IPS DF 19.7 (cell line): ENCODE measurements at places on chromosomes 4 and X.

- DNase-seq = no peak
These were observed 14.4 kb downstream of the WDR13 start for GRCh38 chrX:48611703-48612102.

- DNase-seq = no peak
These were observed 225.1 kb downstream of the CBR4 start for GRCh38 chr4:168784786-168785461.

GRCh38 chr4:153553155-153553818 lies 87.1 kb downstream of the TMEM131L start:
- no peak for DNase-seq

DNA sequence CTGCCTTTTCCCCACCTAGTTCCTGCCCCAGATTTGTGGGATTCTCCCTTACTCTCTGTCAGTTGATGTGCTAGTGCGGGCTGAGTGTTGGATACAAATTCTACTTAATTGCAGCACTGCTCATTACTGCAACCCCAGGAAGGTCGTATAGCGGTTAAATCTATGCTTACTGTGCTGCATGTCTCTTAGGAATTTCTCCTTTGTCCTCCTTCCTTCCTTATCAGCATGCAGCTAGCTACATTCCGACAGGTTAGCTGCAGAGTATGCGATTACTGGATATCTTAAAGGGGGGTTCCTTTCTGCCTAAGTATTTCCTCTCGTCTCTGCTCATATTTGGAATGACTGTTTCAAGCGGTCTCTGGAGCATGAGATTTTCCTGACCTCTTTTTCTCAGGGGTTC lies 662.8 kb downstream of the TLL1 start:
- DNase-seq = peak; percentile 12

GRCh38 chr4:28082686-28083390 lies 1222.2 kb downstream of the STIM2 start:
- DNase-seq = no peak

GRCh38 chrX:41105005-41105404 lies 19.8 kb downstream of the USP9X start:
- no peak for DNase-seq

GRCh38 chr4:9771034-9771433 lies 10.4 kb upstream of the DRD5 start:
- no peak for DNase-seq

DNA sequence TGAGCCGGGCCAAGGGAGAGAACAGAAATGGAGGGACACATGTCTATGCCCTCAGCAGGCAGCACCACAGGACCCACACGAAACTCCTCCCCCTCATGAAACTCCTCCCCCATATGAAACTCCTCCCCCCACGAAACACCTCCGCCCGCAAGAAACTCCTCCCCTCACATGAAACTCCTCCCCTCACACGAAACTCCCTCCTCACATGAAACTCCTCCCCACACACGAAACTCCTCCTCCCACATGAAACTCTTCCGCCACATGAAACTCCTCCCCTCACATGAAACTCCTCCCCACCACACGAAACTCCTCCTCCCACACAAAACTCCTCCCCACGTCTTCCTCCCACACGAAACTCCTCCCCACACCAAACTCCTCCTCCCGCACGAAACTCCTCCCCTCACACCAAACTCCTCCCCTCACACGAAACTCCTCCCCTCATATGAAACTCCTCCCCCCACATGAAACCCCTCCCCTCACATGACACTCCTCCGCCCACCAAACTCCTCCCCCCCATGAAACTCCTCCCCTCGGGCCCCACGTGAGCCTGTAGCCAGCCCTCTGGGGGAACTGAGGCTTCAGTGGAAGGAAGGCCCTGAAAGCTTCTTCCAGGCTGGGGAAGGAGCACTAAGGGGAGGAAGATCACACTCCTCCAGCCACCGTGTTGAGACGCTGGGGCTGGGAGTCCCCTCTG lies 15.2 kb downstream of the ADRA2C start:
- DNase-seq = no peak

DNA sequence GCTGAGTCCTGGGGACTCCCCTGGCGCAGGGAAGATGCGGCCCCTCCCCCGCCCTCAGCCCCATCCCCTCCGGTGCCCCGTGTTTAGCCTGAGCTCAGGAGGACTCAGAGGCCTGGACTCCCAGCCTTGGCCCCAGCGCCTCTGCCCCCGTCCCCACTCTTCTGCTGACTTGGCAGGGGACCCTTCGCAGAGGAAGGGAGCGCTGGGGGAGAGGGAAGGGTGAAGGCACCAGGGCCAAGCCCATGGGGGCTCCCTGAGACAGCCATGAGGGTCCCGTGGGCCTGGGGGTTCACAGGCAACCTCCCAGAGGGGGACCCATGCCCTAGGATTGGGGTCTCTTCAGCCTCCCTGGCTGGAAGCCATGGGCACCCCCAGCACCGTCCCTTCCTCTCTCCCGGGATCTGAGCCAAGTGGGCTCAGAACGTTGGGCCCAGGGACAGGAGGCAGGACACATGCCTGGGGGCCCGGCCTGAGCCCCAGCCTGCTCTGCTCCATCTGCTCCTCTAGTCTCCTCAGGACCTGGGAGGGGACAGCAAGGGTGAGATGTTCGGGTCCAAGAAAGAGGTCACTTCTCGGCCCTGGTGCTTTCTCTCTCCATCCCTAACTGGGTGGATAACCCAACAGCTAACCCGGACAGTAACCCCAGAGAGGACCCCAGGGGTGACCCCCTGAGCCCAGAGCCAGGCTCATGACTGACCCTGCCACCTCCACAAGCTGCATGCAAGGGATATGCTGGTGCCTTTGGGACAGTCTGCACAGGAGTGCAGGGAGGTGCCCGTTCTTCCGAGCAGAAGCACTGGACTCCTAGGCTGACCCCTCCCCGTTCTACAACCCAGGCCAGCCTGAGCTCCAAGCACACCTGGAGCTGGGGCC lies 1.5 kb upstream of the CPLX1 start:
- DNase-seq = no peak

DNA sequence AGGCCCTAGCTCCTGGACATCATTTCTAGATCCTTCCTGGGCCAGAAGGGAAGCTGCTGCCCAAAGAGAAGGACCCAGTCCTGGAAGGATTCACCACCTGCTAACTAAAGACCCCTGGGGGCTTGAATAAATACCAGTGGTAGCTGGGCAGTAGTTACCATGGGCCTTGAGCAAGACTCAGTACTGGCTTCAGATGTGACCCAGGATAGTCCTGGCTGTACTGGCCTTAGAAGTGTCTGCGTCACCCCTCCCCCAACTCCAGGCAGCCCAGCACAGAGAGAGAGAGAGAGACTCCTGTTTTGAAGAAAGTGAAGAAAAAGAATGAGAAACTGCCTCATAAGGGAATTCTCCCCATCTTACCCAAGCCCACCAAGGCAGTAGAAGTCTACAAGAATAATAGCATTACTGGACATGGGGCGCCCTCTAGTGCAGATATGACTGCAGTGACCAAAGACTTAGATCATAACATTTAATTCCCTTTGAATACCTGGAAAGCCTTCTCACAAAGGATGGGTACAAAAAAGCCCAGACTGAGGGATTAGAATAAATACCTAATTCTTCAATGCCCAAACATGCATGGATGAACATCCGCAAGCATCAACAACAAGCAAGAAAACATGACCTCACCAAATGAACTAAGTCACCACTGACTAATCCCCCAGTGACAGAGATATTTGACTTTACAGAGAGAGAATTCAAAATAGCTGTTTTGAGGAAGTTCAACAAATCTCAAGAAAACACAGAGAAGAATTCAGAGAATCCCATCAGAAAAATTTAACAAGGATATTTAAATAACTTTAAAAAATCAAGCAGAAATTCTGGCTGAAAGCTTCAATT lies 171.8 kb downstream of the HNRNPD start:
- DNase-seq = peak; percentile 25

DNA sequence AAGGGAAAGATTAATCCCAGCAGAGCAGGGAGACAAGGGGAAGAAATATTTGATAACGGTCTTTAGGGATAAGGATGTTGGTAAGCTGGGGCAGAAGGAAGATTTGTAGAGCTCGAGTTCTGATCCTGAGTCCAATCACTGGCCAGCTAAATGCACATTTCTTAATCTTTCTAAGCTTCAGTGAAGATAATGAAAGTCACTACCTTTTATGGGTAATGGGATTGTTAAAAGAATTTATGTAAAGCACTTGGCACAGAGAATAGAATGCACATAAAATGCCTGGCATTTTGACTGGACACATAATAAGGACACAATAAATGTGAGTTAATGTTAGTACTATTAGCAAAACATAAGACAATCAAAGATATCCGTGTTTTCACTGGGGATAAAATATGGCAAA lies 43.3 kb downstream of the NCAPG start:
- no peak for DNase-seq

- DNase-seq = no peak
These were observed 14.6 kb upstream of the RBM3 start for GRCh38 chrX:48559636-48560035.

GRCh38 chr4:102657206-102657605 lies 103.6 kb downstream of the MANBA start:
- no peak for DNase-seq

DNA sequence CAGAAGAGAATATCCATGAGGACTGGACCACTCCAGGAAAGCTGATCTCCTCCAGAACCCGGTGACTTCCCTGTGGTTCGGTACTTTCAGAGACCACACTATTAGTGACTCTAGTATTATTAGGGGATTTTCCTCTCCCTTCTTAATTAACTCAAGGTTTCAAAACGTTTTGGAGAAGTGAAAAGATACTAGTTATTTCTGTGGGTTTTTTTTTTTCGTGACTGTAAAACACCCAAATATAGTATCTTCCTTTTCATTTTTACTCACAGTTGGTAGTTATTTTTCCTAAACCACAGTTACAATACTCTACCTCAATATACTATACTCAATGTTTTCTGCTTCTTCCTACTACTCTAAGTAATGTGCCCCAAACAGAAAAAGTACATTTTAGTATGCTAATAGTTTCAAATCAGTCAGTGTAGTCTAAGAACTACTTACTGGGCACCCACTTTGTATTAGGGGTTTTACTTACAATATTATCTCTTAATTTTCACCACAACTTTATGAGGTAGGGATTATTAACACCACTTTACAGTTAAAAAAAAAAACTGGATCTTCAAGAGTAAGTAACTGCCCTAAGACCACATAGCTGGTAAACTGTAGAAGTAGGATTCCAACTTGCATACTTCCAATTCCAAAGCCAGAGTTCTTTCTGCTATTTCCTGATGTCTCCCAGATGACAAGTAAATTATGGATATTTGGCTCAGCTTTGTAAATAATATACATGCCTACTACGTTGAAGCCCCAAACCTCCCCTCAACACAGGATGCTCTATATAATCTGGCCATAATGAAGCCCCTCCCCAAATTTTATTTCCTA lies 45.0 kb downstream of the SLC9A7 start:
- no peak for DNase-seq

DNA sequence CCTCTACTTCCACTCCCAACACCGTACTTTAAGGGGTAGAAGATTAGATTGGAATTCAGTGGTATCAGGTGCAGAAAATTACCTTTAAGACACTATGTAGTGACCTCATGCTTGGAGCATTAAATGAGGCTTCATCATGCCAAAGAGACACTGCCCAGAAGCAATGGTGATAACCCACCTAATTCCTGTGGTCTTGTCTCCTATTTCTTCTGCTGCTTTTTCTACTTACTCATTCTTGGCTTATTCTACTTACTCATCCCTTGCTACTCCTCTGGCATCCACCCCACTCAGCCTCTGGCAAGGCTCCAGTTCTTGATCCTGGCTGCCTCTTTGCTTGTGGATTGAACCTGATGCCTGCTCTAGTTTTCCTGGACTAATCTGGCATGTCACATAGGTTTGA lies 62.3 kb upstream of the ADAMTS3 start:
- no peak for DNase-seq

DNA sequence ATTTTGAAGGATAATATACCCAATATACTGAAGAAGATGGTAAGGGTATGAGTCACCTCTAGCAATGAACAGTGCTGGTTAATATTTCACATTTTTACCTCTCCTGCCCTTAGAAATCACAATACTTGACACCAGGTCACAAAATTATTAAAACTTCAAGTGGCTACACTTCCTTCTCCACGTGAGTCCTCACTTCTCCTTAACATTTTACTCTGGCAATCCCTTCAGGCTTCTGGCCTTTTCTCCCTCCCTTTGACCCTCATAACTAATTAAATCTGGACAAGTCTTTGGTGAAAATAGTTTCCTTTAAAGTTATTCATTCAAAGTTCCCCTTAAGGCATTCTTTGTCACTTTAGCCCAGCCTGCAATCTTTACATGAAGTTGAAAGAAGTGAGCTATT lies 190.4 kb downstream of the UNC5C start:
- DNase-seq = no peak

DNA sequence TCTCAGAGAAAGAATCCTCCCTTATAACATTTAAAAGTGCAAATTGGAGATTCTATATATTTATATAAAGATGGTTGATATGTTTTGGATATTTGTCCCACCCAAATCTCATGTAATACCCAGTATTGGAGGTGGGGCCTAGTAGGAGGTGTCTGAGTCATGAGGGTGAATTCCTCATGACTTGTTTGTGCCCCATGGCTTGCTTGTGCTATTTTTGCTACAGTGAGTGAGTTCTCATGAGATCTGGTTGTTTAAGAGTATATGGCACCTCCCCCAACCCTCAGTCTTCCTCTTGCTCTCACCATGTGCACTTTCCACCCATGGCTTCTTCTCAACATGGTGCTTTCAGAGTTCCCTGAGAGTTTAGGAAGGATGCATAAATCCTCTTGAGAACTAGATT lies 9.5 kb upstream of the ANKRD50 start:
- DNase-seq = no peak

DNA sequence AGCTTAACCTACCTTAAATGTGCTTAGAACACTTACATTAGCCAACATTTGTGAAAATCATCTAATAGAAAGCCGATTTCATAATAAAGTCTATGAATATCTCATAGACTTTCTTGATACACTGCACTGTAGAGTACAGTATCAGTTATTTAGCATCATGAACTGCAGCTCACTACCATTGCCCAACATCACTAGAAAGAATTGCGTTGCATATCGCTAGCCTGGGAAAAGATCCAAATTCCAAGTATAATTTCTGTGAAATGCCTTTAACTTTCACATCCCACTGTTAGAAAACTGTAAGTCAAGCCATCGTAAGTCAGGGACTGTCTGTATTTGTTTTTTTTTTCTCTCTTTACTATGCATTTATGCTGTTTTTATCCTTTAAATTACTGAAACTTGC lies 918.6 kb upstream of the PABPC4L start:
- DNase-seq = no peak

- DNase-seq = no peak
These were observed 3.0 kb upstream of the NDP start for GRCh38 chrX:43976205-43976604.

- DNase-seq = no peak
These were observed 7.1 kb upstream of the ELF2 start for GRCh38 chr4:139184129-139184528.

GRCh38 chr4:40144716-40145115 lies 52.1 kb upstream of the RHOH start:
- no peak for DNase-seq

- DNase-seq = no peak
These were observed 10.9 kb upstream of the MSX1 start for GRCh38 chr4:4848540-4848939.

DNA sequence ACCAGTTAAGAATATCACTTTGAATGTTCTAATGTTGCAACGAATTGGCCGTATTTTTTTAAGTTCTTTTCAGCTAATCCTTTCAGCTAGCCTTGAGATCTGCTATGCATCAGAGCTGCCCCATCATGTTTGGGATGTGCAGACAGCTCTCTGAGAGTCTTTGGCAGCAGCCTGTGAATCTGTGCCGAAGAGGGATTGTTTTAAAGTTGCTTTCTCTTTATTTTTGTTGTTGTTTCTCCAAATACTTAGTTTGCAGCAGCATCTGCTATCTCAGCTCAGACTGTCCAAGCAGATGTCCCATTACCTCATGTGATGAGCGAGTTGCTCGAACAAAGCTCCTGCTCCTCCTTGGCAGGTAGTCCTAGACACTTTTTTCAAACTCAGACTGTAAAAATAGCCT lies 1002.5 kb upstream of the INTU start:
- no peak for DNase-seq
